ENCODE measurements at places on chromosomes 3 and 15. TPM values are rescaled to one million over a fixed set of nuclear protein-coding genes. Genes with fewer than 3 reads are reported as not detected.

DNA sequence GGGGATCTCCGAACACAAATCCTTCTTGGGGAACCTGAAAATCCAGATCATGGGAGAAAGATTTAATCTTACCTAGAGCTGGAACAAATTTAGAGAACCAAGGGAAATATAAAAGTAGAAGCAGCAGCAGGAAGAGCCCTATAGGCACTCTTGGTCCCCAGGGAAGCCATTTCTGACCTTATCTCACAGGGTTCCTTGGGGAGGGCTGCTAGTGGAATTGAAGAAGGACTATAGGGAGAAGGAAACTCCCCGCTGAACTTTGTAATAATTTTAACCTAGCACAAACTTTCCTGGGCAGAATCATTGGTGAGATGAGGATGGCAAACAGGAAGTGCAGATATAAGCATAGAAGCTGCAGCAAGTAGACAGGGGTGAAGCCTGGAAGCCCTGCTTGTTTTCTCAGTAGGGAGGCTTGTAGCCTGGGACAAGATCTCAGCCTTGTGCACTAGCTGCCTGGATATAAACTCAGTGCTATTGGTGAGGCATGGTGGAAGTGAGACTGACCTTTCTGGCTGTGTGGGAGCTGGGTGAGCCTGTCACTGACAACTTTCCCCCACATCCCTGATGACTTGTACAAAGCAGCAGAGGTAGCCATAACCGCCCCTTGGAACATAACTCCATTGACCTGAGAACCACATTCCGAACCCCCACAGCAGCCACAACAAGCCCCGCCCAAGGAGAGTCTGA is 343.0 kb upstream of the TGFBR2 start:
- no peak for DNase-seq

- no peak for DNase-seq
These were observed 46.6 kb upstream of the GOLGA8J start for GRCh38 chr15:30036036-30036703.

GRCh38 chr3:136069933-136070332 is 104.4 kb downstream of the PPP2R3A start:
- DNase-seq, result no peak

DNA sequence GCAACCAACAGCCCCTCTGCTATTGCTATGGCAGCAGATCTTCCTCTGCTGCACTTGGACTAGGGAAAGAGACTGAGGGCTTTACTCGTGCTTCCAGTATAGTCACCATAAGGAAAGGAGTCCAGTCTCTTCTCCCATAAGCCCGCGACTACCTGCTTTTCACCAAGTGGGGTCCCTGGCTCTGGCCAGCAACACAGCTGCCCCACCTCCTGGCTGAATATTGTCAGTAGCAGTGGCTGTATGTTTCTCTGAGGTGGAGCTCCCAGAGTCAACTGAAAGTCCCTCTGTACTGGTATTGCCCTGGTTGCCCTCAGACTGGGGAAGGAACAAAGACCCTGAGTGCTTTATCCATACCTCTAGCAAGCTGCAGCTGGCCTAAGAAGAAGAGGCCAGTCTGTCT is 719.6 kb downstream of the SQOR start:
- no peak for DNase-seq

The WDR49 gene
- polyA plus RNA-seq, result not detected

All from AG04450 (cell line).